ENCODE measurements at places on chromosomes 3 and 15.

- no peak for DNase-seq
Observed at GRCh38 chr3:8112587-8112986, 389.0 kb upstream of the LMCD1 start.

DNA sequence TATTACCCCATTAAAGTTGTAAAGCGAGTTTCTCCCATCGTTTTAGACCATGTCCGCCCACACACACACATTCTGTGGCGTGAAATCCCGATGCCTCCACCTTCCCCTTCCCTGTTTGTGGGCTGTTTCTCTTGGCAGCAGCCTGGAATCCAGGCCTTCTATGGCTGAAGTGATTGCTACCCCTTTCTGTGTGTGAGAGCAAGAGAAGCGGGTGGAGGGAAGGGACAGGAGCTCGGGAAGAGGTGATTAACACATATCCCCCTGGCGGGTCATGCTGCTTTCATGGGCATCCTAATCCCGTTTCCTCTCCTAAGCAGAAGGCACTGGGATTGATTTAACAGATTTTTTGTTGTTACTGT is 283.8 kb upstream of the RGMA start:
- DNase-seq = no peak

DNA sequence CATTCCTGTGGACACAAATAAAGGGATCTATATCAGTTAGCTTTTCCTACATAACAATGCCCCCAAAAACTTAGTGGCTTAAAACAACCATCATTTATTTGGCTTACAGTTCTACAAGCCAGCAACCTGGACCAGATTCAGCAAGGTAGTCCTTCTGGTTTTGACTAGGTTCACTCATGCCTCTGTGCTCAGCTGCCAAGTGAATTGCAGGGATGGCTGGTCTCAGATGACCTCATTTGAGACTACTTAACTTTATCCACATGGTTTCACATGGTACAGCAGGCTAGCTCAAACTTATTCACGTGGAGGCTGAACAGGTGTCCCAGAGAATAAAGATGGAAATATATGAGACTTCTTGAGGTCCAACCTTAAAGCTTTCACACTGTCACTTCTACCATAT is 119.3 kb upstream of the BFSP2 start:
- no peak for DNase-seq

DNA sequence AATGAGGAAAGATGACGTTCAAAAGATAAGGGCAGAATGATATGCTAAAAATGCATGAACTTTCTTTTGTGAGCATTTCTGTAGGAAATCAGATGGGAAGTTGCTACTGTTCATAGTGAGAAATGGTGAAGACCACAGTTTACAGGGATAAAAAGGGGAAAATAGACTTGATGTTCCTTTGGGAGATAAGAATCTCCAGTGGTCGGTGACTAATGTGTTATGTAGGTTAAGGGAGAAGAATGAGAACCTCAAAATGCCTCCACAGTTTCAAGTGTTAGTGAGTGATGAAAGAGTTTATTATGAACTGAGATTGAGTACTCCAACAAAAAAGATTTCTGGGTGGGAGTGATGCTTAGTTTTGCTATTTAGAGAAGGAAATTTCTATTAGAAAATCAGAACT is 247.2 kb downstream of the LSAMP start:
- DNase-seq = no peak

DNA sequence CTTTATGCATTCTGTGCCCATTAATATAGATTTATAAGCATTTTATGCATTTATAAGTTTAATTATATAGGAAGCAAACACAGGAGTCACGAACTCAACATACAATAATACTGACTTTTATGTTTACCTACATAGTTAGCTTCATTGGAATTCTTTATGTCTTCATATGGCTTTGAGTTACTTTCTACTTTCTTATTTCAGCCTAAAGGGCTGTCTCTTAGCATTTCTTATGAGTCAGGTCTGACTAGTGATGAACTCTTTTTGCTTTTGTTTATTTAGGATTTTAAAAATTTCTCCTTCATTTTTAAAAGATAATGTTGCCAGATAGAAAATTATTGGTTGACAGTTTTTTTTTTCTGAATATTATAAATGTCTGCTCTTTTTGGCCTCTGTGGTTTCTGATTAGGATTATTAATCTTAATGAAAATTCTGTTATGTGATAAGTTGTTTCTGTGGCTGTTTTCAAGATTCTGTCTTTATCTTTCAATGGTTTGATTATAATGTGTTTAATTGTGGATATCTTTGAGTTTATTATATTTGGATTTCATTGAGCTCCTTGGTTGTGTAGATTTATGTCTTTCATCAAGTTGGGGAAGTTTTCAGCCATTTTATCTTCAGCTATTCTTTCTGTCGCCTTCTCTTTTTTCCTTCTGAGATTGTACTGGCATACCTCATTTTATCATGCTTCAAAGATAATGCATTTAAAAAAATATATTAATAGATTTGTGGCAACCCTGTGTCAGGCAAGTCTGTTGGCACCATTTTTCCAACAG is 54.3 kb downstream of the ATP2C1 start:
- DNase-seq = no peak

DNA sequence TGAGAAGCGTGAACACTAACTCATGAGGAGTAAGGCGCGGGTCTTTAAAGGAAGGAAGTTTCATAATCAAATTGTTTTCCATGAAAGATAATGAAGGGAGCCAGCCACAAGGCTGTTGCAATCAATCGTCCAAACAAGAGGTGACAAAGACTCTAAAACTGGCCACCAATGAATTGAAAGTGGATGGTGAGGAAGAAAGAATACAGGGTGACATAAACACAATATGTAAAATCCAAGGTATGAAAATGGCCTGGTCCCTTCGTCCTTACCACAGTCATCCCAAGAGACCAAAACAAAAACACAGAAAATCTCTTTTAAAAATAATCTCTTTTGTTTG is 12.0 kb downstream of the CD86 start:
- no peak for DNase-seq

DNA sequence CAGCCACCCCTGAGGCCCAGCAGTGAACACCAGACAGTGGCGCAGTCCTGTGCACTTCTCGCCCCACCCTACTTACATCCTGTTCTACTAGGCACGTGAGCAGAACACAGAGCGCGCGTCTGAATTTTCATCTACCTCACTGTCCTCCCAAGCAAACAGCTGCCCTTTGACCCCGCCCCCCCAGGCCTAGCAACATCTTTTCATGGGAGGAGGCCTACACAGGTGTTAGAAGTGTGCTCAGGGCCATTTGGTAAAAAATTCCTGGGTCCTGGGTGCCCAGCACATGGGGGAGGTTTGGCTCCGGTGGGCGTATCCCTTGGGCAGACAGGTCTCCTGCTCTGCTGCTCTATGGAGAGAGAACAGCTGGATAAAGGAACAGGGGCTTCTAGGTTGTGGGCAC is 95.0 kb downstream of the MYLK start:
- DNase-seq = no peak

DNA sequence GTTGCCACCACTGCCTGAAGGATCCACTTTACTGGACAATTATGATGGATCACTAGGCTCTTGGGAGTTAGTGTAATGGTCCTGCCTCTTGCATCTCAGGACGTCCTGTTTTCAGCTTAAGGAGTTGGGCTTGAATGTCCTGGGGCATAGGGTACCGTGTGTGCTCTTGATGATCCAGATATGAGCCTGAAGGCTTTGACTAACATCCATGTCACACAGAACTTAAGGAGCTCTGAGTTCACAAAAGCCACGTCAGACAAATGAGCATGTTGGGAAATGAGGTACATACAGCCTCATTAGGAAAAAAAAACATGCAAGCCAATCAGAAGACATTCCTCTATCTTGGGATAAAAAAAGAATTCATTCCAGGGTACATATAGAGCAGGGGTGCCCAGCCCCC is 40.8 kb downstream of the CA12 start:
- DNase-seq = no peak

- no peak for DNase-seq
Observed at GRCh38 chr15:86125775-86126174, 46.1 kb downstream of the AGBL1 start.

DNA sequence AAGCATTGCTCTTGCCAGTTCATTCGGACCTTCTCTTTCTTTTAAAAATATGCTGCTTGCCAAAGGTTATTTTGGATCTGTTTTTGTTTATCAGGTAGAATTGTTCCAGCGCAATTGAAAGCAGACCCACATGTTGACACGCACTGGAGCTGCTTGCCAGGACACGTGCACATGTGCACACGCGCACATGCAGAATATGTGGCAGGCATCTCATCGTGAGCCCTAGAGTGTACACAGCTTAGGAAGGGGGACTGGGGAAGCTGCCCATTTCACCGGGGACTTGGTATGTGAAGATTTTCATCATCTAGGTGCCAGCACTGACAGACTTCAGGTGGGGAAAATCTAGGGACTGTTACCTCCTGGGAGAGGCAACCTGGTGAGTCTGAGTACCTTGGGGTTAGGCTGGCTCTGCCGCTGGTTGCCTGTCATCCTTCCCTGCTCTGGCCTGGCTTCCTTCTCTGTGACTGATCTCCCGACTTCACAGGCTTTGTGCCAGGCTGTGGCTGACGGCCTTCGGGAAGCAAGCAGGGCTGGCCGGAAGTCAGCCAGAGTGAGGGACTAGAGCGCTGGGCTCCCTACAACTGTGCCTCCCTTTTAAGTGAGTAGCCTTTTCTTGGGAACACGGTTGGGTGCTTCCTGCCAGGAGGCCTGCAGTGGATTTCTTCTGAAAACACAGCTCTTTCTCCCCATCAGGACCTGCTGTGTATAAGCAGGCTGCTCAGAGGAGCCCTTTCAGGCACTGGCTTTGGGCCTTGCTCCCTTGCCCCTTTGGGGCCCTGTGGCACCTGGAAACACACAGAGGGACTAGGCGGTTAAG is 129.3 kb downstream of the EEFSEC start:
- no peak for DNase-seq

DNA sequence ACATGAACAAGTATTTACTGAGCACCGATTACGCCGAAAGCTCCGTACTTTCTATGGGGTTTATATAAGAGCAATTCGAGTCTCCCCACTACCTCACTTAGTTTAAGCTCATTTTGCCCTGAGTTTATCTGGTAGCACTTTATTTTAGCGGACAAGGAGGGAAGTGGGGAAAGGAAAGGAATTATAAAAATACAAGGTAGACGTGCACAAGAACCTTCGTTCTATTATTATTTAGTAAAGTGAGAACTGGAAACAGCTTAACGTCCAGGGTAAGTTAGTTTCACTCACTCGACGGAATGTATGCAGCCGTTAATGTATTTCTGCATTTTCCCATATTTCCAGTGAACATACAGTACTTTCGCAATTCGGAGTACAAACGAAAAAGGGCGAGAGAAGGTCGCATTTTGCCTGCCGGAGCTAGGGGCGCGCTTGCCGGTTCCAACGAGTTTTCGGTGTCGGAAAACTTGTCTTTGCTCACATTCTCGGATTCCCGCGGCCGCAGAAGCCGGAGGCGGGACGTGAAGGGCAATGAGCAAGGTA is 1.2 kb upstream of the STT3B start:
- DNase-seq = no peak

DNA sequence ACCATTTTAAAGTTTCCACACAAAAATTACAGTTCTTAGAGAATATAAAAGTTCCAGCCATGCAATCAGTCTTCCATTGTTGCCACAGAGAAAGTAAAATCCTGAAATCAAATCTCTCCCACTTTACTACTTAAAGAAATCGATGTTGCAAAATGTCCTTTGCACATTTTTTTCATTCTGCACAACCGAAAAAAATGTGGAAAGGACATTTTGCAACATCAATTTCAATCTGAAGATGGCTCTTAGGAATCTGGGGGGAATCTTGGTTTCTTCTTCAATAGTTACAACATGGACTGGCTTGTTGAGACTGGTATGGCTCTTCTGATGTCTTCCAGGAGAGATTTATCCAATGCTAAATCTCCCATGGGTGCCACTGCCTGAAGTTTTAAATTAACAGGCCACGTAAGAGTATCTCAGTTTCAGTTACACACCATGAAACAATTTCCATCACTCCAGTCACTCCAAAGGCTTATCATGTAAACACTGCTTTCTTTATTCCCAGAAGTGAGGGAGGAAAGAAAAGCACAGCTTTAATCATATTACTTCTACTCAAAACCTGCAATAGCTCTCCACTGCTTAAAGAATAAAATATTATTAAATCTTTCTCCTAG is 55.8 kb upstream of the CTNNB1 start:
- no peak for DNase-seq

DNA sequence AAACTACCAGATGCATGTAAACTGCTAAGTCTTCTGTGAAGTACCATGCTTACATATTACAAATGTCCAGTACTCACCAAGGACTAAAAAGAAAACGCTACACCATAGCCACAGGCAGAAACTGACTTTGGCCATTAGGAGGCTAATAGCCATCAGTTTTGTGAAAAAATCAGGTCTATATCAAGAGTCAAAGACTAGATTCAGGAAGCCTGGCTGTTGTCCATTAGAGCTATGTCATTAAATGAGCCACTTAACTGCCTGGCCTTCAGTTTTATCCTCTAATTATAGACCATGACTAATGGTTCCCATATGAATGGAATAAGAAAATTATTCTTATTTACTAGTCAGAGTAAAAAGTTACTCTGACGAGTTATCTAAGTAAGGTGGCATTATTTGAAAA is 144.1 kb downstream of the VPS13C start:
- DNase-seq = no peak

DNA sequence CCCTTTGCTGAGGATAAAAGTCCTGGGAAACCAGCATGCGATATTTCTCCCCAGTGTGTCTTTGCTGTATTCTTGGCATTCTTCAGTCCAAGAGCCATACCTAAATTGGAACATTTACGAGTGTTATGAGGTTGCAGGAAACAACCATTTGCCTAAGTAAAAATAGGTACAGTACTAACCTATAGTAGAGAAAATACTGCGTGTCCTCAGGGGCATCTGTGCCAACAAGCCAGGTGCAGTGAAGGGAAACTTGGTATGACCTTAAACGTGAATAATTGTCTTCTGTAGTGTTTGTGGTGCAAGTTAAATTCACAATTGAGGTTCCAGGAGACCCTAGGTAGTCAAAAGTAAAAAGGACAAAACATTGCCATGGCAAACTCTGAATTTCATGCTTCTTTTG is 12.2 kb downstream of the IL5RA start:
- DNase-seq = no peak

DNA sequence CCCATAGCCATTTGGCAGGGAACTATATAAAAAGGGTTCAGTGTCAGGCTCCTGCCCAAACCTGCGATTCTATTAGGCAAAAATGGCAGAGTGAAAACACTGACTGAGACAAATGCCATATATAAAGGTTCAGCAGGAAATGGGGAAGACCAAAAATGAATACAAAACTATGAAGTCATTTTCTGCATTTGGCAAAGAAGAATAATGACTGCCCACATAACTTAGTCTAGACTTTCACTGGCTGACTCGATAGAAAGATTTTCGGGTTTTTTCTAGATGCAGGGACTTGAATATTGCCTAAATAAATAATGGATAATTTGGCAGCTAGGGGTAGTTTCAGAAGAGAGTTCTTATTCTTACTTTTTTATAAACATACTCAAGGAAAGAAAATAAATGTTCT is 178.0 kb downstream of the TPRG1 start:
- DNase-seq = no peak

DNA sequence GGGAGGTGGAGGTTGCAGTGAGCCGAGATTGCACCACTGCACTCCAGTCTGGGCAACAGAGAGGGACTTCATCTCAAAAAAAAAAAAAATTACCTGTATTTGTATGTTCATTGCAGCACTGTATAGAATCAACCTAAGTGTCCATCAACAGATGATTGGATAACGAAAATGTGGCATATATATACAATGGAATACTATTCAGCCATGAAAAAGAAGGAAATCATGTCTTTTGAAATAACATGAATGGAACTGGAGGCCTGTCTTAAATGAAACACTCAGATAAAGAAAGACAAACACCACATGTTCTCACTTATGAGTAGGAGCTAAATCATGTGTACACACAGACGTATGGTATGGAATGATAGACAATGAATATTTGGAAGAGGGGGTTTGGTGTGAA is 59.4 kb upstream of the MEF2A start:
- DNase-seq = no peak

Data from activated gamma-delta T cell (primary cell).